ENCODE measurements at places on chromosomes 1 and 21.

DNA sequence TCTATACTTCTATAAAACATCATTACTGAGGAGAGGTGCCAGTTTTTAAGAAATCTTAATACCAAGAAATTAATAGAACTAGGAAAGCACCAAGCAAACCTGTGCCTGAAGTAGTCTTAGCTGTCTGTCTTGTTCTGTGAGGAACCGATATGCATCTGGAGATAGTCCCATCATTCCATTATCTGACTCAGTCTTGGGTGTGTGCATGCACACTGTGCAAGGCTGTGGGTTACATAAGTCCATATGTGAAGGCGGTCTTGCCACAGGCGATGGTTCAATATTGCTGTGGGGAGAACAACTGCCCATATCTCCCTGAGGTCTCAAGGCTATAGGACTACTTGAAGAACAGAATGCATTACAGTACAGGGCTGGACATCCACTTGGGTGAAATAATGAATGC lies 33.8 kb downstream of the STIL start:
- DNase-seq = no peak

GRCh38 chr1:162690672-162691434 lies 58.6 kb downstream of the DDR2 start:
- DNase-seq = peak; percentile 83

- DNase-seq = no peak
Measured at GRCh38 chr1:158179301-158180041, 1.2 kb upstream of the CD1D start.

- peak; percentile 28 for DNase-seq
Measured at GRCh38 chr1:195591917-195592672, 1016.1 kb downstream of the KCNT2 start.

GRCh38 chr1:101079341-101079740 lies 53.8 kb upstream of the DPH5 start:
- no peak for DNase-seq

DNA sequence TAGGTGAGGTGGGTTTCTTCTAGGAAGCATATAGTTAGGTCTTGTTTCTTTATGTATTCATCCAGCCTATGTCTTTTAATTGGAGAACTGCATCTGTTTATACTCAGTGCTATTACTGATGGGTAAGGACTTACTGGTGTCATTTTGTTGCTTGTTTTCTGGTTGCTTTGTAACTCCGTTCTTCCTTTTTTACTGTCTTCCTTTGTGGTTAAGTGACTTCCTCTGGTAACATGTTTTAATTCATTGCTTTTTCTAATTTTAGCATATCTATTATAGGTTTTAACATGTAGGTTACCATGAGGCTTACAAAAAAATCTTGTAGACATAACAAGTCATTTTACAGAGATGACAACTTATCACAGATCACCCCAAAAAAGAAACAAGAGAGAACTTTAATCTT lies 160.8 kb downstream of the VAV3 start:
- no peak for DNase-seq

GRCh38 chr21:45803618-45804340 lies 160.3 kb downstream of the PCBP3 start:
- DNase-seq = no peak

GRCh38 chr1:156874572-156875340 lies 14.1 kb downstream of the NTRK1 start:
- no peak for DNase-seq

DNA sequence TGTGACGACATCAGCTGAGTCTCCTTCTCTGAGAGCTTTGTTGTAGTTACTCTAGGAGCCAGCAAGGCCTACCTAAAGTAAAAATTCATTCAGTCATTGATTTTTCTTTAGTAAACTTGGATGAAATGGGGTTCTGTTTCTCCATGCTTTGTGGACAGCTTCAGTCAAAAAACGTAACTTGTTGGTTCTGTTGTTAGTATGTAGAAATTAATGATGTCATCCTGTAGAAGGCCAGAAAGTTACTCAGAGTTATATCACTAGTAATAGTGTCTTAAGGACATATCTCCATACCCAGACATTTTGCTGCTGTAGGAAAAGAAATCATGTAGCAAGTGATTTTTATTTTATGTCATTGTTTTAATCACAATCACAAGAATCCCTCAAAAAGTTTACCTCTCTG lies 43.0 kb downstream of the KDM1A start:
- DNase-seq = no peak

DNA sequence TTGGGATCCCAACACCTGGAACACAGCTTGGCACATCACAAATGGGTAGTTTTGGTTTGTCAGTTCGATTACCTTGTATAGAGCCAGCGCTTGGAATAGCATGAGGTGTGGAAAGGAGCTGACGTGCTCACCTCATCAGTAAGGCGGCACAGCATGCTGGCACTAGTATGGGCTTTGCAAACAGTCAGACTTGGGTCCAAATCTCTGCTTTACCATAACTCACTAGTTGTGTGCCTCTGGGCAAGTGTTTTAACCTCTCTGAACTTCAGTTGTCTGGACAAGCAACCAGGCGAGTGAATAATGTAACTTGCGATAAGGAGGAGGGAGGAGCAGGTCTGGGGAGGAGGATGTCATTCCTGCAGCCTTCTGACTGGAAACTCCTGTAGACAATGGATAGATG lies 26.3 kb upstream of the NEK2 start:
- DNase-seq = no peak

- DNase-seq = no peak
Measured at GRCh38 chr1:104973516-104973915, 1223.8 kb downstream of the AMY1C start.

DNA sequence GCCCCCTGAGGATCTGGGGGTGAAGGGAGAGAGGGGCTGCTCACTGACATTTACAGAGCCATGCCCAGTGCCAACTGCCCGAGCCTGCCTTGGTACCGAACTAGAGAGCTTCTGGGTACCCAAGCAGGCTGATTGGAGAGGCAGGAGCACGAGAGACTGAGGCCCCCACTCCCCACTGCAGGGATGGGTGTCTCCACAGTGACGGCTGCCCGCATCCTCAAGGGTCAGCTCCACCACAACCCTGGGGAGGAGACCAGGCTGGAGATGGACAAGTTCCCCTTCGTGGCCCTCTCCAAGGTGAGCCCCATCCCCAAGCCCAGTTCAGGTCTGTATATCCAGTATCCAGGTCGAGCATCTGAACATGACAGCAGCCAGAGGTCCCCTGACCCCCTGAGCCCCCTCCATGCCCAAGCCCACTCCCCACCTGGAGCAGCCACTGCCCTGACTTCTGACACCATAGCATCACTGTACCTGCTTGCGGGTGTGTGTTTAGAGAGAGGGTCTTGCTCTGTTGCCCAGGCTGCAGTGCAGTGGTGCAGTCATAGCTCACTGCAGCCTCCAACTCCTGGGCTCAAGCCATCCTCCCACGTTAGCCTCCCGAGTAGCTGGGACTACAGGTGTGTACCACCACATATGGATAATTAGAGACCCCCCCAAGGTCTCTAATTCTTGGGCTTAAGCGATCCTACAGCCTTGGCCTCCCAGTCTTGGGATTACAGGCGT lies 51.9 kb downstream of the ALPL start:
- DNase-seq = no peak

- DNase-seq = no peak
Measured at GRCh38 chr1:29924017-29924431, 687.7 kb downstream of the PTPRU start.

- no peak for DNase-seq
Measured at GRCh38 chr1:16178596-16179497, 23.0 kb upstream of the EPHA2 start.

GRCh38 chr1:69587391-69587790 lies 19.7 kb downstream of the LRRC7 start:
- no peak for DNase-seq

DNA sequence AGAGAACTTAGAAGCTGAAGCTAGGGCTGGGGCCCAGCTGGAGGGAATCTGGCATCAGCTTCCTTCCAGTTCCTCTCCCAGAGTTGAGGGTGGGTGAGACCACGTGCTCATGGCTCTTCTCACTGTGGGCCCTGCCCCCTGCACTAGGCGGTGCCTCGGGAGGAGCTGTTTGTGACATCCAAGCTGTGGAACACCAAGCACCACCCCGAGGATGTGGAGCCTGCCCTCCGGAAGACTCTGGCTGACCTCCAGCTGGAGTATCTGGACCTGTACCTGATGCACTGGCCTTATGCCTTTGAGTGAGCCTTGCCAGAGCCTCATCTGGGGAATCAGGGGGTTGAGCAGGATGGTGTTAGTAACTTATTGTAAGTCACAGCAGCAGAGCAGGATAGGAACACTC lies 16.1 kb downstream of the AKR1A1 start:
- no peak for DNase-seq

DNA sequence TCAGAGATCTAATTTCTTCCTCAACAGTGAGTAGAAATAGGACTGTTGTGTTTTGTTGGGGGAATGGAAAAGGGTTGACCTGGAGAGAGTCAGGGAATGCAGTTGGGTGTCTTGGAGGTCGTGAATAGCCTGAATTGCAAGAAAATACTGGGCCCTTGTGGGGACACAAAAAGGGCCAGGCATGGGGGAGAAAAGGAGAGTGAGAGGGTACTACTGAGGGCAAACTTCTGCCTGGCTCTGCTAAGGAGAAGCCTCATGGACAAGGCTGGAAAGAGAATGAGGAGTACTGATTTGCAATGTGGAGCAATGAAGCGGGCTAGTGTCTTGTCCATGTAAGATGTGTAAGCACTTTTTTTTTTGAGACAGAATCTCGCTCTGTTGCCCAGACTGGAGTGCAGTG lies 96.2 kb upstream of the IRF2BP2 start:
- no peak for DNase-seq

GRCh38 chr1:248622570-248623001 lies 12.3 kb downstream of the OR2T11 start:
- DNase-seq = no peak

- DNase-seq = no peak
Measured at GRCh38 chr1:233700338-233700737, 86.4 kb downstream of the KCNK1 start.

GRCh38 chr1:235907187-235907896 lies 40.6 kb upstream of the LYST start:
- DNase-seq = no peak

DNA sequence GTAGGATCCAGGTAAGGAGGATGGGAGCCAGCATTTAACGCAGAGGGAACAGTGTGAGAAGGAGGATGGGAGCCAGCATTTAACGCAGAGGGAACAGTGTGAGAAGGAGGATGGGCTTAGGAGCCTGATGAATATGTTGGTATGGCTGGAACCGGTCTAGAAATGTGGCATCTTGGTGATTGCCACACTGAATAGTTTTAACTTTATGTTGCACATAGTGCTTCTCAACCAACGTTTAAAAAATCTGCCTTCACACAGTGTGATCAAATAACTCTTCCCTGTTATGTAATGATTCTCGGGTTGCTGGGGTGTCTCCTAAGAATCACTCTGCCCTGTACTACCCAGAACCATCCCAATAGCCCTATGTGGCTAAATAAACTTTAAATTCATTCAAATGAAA lies 146.9 kb upstream of the DUSP10 start:
- no peak for DNase-seq

- peak; percentile 27 for DNase-seq
Measured at GRCh38 chr1:27536767-27537166, 46.8 kb upstream of the WASF2 start.

DNA sequence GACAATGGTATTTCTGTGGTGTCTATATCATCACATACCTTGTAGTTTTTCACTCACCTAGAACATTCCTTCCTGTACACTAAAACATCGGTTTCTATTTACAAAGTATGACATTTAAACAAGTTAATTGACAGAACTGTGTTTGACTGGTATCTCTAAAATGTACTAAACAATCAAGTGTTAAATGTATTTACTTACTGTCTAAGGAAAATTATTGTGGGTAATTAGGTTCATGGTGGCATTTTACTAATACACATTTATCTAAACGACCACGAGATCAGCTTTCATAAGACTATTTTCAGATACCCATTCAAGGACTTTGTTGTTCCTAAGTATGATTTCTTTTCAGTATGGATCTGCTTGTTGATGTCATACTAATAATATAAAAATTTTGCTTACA lies 115.2 kb downstream of the ADGRL2 start:
- DNase-seq = no peak

GRCh38 chr1:101365186-101365585 lies 128.4 kb downstream of the S1PR1 start:
- no peak for DNase-seq

DNA sequence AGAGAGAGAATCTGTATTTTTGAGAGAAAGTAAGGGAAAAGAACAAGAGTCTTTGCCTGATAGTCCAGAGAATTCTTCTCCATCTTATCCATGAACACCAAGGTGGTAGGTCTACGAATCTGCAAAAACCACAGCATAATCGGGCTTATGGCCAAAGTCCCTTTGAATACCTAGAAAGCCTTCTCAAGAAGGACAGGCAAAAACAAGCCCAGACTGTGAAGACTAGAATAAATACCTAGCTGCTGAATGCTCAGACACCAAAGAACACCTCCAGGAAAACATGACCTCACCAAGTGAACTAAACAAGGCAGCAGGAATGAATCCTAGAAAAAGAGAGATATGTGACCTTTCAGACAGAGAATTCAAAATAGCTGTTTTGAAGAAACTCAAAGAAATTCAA lies 79.2 kb downstream of the HFM1 start:
- no peak for DNase-seq

Data from amniotic stem cell (primary cell).